ENCODE measurements at places on chromosomes 11 and 22. TPM values are rescaled to one million over a fixed set of nuclear protein-coding genes. Genes with fewer than 3 reads are reported as not detected.
A peak's percentile ranks its signal among the peaks of the same experiment; 100 is the strongest.

- DNase-seq: no peak
Observed at GRCh38 chr11:123254357-123254756, 59.3 kb upstream of the CLMP start.

- no peak for DNase-seq
Observed at GRCh38 chr11:6843670-6844069, 1.8 kb upstream of the OR10A5 start.

DNA sequence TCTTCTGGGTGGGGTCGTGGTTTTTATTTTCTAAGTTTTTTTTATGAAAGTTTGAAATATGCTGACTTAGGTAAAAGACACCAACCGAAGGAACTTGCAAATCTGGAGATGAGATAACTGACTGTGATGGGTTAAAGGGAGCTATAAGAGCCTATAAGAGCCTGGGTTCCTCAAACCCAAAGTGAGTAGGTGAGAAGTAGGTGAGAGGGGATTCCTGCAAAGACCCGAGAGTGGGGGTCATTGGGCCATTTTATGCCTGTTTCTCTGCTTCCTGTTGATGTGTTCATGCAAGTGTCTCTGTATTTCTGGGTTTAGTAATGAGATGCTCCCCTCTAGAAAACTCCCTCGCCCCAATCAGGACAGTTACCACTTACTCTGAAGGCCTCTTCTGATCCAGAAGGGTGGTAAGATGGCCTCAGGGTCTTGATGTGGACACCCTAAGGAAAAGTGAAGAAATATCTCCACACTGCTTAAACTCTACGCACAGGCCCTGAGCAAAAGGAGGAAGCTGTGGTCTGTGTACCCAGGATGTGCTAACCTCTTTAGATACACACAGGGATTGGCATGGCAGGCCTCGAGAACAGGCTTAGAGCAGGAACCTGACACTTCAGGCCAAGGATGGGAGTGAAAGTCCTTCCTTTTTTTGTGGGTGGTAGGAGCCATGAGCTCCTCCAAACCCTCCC lies 1.8 kb downstream of the FLI1 start:
- DNase-seq: no peak

The DEPDC7 gene
- total RNA-seq: 17.0 TPM

DNA sequence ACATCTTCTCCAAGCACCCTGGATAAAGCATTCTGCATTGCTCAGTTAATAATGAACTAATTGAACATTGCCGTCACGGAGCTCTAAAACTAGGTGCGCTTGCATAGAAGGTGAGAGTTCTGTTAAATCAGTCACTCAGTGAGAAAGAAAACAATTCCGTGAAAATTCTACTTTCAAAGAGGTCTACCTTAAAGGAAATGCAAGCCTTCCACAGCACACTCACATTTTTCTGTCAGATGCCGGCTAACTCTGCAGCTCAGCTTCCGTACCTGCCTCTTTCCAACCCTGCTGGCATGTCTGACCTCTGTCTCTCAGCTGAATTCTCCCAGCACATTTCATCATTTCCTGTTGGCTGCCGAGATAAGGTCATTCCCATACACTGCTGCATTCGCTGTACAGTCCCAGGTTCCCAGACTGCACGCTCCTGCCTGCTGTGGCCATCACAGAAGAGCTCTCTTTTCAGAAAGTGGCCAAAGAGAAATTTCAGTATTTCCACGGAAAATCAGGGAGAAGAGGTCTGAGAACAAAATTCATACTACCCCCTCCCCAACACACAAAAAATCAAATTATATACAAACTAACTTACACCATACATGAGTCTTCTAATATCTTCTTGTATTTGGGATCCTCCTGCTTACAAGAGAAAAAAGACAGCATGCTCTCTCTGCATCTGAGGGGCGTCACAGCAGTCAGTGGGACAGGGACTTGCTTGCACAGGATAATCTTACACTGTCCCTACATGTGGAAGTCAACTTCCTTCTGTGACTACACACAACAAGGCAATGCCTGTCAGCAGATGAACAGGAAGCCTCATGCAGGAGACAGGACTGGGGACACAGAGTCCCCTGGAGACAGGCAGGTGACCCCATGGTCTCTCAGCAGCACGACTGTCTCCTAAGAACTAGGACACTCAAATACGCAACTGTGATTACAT lies 55.1 kb downstream of the PACSIN2 start:
- DNase-seq: peak; percentile 64

GRCh38 chr11:34658071-34659015 lies 37.5 kb downstream of the EHF start:
- no peak for DNase-seq

GRCh38 chr11:59923813-59924212 lies 14.4 kb upstream of the OOSP1 start:
- no peak for DNase-seq

DNA sequence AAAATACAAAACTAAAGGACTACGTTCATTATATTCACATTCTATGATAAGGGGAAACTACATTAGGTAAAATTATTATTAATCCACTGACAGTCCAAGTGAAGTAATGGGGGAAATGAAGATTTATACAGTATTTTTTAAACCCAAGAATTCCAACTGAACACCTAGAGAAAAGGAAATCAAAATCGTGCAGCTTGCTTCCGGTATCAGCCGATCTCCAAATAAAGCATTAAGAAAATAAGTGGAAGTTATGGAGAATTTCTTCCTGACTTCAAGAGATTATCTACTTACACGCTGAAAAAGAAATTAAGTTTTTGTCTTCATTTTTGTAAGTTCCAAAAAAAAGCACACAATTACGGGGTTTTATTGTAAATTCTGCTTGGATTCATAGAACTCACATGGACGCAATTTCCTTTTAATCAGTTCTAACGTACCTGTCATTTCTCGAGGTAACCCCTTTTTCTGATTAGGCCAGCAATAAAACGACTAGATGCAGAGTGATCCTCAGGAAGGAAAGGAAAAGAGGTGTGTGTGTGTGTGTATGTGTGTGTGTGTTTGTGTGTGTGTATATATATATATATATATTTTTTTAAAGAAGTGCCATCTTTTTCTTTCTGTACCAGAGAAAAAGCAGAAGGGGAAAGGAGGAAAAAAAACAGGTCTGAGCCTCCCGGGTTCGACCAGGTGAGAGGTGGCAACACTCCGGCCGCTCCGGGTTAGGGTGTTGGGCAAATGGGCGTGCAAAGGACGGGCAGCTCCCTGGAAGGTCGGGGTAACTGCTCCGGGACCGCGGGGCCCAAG lies 1.1 kb downstream of the ZBTB44 start:
- DNase-seq: peak; percentile 8

The SPDYC gene
- not detected for total RNA-seq

DNA sequence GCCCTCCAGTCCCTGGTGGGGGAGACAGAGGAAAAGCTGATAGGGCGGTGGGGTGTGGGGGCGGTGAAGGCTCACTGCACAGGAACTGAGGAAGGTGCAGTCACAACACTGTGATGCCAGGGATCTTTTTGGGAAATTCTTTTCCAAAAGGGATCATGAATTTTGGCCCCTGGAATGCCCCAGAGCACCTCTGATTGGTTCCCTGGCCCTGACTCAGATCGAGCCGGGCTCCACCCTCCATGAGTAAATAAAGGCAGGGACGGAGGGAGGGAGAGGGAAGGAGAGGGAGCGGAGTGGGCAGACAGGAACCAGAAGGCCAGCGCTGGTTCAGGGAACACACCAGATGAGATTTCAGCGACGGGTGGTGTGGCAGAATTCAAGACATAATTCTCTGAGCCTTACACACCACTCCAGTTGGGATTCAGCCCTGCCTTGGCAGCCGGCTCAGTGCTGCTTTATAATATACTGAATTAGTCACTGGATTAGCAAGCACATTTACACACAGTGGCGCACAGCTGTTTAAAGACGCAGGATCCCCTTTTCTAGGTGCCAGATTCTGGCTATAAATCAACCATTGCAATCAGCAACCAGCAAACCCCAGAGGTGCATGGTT lies 80.3 kb downstream of the ETS1 start:
- DNase-seq: peak; percentile 91

GRCh38 chr11:120817158-120817557 lies 206.7 kb upstream of the TBCEL start:
- DNase-seq: no peak

GRCh38 chr22:45273452-45274075 lies 11.2 kb upstream of the UPK3A start:
- DNase-seq: no peak

The EXPH5 gene
- total RNA-seq: 8.8 TPM

DNA sequence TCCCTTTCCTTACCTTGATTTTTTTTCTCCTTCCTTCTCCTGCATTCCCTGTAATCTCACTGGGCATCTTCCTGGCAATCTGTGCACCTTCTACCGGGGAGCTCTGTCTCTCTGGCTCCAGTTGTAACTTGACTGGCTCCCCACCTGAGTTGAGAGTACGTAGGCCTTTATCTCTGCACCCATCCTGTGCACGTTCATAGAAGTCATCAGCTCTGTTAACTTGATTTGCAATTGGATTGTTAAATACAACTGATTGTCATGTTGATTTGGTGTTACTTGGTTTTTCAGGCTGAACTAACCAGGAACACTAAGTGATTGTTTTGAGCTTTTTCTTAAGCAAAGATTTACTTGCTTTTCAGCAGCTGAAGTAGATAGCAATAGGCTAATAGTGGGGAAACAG lies 11.8 kb downstream of the SWAP70 start:
- no peak for DNase-seq

DNA sequence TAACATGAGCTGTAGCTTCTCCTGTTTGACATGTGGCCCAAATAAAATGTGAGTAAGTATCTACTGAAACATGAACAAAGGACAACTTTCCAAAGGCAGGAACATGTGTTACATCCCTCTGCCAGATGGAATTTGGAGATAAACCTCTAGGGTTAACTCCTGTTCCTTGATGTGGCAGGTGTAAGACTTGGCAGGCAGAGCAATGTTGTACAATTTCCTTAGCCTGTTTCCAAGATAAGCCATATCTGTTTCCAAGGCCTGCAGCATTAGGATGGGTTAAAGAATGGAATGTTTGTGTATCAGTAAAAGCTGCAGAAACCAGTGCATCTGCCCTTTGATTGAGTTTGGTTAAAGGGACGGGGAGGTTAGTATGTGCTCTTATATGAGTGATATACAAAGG lies 8.8 kb upstream of the DNAJB13 start:
- peak; percentile 24 for DNase-seq

The CENPM gene
- total RNA-seq: 6.1 TPM

- no peak for DNase-seq
Observed at GRCh38 chr22:47035425-47035881, 273.0 kb downstream of the TBC1D22A start.

DNA sequence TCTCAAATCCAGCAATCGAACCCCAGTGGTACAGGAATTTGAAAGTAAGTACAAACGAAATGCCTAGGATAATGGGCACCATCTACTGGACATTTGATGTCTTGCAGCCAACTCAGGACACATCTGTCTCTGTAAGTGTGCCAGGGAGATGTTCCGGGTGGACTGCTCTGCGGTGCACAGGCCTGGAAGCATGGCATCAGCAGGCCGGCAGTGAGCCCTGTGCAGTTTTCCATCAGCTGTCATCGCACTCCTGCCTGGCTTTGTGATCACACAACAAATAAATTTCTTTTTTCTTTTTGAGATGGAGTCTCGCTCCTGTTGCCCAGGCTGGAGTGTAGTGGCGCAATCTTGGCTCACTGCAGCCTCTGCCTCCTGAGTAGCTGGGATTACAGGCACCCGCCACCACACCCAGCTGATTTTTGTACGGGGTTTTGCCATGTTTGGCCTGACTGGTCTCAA lies 71.0 kb downstream of the JAM3 start:
- DNase-seq: peak; percentile 93

- peak; percentile 78 for DNase-seq
Observed at GRCh38 chr11:19201737-19202605, at the start of gene CSRP3. Gene CSRP3, minus strand, starts transcription at chr11:19201983. Its CDS starts 9,535 bp downstream, at chr11:19192448.

- DNase-seq: no peak
Observed at GRCh38 chr11:35079611-35080010, 59.4 kb upstream of the CD44 start.

DNA sequence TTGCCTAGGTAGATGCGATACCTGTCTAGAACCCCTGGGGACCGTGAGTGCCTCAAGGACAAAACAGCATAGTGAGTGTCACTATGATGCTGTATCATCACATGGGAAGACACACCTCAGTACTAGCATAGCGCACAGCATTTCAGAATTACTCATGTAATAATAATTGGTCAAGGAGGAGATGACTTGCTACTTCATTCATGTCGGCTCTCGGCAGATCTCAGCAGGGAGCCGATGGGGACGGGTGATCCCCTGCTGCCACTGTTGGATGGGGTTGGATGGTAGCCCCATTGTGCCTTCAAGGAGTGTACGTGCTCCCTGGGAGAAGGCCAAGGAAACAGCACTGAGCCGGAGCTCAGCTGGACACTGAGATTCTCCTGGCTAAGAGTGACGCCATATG lies 186.9 kb downstream of the EFCAB6 start:
- DNase-seq: no peak

DNA sequence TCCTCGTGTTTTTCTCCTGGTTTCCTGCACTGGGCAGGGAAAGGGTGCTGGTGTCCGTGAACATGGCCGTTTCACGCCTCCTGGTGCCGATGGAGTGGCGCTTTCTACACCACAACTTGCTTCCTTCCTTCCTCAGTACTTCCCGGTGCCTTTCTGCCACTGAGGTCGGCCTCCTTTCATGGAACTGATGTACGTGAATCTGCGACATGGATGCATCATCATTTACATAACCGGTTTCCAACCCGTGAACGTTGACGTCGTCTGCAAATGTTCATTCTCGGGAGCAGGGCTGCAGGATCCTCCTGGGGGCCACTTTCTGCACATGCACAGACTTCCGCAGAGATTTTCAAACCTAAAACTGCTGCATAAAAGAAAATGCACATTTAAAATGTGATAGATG lies 474.4 kb downstream of the BRD1 start:
- DNase-seq: no peak

The SLC22A6 gene
- not detected for total RNA-seq

- DNase-seq: peak; percentile 52
Observed at GRCh38 chr11:70105755-70106571, 27.8 kb downstream of the ANO1 start.

The GALNT18 gene
- 35.3 TPM for total RNA-seq

GRCh38 chr11:122189229-122189628 lies 73.2 kb upstream of the BLID start:
- DNase-seq: peak; percentile 40

Measured in tongue (tissue), 3 donors.